Activated CD4-positive, alpha-beta T cell treated with anti-CD3 and anti-CD28 coated beads for 4 hours (primary cell): ENCODE measurements at places on chromosomes 7 and 10.

GRCh38 chr10:78651287-78651686 lies 417.5 kb upstream of the ZMIZ1 start:
- no peak for DNase-seq

DNA sequence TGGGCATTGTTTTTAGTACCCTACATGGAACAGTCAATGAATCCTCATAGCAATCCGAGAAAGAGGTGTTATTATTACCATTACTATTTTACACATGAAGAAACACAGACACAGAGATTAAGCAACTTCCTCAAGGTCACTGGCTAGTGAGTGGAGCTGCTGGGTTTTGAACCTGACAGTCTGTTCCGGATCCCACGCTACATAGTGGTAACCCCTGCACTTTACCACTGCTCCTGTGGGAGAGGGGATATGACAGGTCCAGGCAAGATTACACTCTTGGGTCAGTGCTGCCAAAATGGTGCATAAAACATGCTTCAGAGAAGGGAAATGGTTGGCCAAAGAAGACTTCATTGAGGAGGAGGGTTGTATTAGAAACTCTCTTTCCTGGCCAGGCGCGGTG lies 185.7 kb downstream of the XPNPEP1 start:
- no peak for DNase-seq

DNA sequence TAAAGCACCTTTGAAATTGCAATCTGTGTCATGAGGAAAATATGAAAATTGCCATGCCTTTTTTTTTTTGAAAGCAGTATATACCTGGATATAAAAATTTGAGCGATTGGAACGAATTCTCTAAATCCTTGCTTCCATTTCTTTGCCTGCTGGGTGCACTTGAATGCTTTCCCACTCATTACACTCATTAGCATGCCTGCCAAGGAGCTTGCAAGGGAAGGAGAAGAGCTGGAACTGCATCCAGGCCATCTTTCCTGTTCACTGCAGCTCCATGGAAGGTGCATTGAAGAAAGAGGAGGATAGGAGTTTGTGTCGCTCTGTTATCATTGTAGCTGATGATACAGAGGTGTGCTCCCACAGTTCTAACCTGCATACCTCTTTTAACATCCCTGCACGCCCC lies 102.4 kb upstream of the GJD4 start:
- DNase-seq = no peak

DNA sequence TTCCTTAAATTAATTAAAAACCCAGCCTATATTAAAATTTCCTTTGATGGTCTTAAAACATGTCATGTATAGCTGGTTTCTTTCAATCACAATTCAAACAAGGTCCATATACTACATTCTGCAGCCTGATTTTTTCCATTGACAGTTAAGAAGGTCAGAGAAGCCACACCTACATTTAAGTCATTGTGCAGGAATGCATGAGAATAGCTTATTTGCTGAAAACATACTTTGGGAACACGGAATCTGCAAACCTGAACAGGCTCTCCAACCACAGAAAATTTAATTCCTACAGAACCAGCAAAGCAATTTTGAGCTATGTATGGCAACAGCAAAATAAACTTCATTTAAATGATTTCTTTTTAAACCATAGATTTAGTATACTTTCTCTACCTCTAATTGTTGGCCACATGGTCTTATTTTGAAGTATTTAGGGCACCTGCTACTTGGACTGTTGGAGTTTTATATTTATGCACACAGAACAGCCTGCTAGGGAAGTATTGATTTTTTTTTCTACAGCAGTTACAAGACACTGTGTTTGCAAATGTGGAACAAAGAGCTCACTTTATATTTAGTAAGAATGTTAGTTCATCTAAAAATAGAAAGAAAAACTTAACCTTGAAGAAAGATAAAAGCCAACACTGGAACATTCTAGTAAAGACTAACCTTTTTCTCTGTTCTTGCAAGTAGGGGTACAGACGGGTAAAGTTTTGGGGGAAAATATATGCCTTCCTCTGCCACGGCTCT lies 240.9 kb upstream of the IMMP2L start:
- no peak for DNase-seq

DNA sequence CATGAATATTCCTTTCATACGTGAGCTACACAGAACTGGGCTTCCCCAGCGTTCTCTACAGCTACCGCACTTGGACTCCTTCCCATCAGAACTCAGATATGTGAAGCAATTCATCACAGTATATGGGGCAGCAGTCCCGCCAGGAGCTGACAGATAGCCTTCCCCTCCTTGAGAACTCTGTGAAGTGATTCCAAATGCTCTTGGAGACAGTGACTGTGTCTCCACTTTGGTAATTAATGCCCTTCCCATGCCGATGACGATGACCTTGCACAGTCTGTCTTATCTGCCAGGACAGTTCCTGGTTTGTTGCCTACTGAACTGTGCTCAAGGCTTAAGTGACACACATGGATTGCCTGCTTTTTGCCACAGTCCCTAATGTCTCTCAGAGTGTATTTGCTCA lies 75.0 kb upstream of the AFAP1L2 start:
- no peak for DNase-seq
